Retina (tissue), 1 donor: ENCODE measurements at places on chromosomes 11 and 22.

DNA sequence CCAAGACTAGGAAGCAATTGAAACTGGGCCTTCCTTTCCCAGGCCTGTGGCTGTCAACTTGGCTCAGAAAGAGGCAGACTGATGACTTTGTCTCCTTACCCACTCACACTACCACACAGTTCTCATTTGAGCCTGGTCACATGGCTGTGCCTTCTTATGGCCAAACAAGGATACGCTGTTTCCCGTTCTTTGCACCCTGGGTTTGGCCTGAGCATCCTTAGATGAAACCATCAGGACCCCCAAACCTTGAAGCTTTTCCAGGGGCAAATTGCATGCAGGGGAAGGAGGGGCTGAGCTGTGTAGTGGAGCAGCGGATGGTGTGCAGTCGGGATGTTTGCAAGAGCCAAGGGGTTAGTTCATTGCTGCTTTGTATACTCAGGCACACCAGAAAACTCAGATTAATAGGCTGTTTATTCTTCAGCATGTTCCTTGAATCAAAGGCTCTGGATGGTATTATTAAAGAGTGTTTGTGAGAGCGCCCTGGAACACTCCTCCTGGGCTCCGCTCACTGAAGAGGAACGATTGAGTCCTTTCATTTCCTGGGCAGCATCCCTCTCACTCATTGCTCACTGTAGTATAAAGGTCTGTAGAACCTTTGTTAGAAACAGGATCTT lies 69.8 kb downstream of the ARFGAP2 start:
- DNase-seq: no peak

GRCh38 chr11:34356913-34357700 lies 703 bp downstream of the ABTB2 start:
- peak; percentile 90 for DNase-seq

DNA sequence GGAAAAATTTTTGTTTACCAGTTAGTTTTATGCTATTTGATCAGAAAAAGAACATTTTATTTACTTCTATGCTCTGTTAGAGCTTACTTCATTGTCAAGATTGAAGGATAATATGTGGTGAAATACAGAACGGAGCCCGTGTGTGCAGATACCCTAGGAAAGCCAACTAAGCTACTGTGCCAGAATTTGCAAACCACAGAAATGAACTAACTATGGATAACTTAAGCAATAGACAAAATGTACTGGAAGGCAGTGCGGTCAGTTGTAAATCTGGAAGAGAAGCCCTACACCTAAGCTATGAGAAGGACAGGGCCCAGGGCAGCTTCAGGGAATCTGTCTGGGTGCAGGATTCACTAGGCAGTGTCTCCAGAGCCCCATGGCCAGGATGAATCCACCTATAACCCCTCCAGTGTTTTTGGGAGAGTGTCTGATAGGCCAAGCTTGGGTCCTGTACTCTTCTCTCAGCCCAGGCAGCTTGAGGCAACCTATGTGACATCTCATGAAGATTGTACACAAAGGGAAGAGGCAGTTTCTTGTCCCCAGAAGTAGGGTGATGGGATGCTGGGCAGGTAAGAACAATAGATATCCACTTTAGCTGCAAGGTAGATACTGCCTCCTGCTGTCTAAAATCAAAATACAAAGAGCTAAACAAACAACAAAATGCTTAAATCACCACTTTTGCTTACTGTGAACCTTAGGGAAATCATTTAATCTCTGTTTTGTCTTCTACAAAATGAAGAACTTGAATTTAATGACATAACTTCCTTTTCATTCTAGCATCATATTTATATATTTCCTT lies 12.1 kb downstream of the MMP7 start:
- no peak for DNase-seq

GRCh38 chr11:18204771-18205170 lies 31.8 kb downstream of the SAA4 start:
- no peak for DNase-seq

GRCh38 chr11:43517518-43517917 lies 158.8 kb downstream of the TTC17 start:
- DNase-seq: no peak

DNA sequence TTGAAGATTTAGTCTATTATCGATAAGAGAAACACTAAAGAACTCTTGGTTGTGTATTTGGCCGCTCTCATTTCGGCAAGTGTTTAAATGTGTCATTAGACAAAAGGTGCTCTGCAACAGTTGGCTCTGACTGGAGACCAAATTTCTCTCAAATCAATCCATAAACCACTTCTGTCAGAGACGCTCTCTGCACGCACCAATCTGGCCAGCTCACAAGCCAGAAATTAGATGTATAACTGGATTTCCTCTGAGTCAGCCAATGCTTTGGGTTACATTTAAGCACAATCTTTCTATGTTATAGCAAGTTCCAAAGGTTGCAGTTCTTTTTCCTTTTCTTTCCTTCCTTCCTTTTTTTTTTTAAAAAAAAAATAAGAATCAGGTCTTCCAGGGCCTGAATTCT lies 17.6 kb upstream of the PARVA start:
- no peak for DNase-seq

DNA sequence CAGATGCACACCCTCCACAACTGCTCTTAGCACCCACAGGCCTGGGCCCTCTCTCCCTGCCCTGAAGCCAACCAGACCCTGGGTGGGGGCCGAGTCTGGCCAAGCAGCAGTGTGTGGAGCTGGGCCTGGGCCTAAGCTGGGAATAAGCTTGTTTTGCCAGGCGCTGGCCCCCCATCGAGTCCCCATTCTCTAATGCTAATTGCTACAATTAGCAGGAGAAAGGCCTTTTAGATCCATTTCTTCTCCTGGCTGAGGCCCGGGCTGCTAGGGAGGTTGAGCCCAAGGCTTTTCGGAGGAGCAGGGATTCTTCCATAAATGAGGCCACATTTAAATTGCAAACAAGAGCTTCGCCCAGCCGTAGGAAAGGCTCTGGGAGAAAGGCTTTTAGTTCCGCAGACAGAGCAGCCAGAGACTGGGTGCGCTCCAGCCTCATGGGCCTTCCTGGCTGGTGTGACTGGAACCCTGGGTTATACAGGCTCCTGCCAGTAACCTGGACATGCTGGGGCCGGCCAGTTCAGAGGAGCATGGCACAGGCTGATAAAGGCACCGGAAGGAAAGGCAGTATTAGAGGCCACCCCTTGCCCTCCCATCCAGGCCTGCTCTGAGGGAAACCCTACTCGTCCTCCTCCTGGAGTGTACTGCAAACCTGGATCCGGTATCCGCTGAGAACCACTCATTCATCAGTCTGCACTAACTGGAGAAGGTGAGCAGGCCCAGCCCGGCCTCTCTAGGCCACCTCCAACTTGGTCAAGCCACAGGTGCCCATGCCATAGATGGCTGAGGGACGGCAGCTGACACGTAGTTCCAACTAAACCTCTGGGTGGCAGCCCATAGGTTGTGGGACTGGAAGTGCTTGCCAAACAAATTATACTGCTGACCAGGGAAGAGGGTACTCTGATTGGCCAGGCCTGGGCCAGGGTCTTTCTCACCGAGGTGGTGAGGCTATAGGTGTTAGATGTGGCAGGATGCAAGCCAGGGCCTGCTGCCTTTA lies 6.2 kb downstream of the KCNQ1OT1 start:
- DNase-seq: no peak
